Stimulated activated CD4-positive, alpha-beta T cell treated with anti-CD3 and anti-CD28 coated beads, Interleukin-12 subunit alpha, Interleukin-12 subunit beta, amount 100 ng/mL, for 48 hours (primary cell): ENCODE measurements at places on chromosomes 3 and 15.

DNA sequence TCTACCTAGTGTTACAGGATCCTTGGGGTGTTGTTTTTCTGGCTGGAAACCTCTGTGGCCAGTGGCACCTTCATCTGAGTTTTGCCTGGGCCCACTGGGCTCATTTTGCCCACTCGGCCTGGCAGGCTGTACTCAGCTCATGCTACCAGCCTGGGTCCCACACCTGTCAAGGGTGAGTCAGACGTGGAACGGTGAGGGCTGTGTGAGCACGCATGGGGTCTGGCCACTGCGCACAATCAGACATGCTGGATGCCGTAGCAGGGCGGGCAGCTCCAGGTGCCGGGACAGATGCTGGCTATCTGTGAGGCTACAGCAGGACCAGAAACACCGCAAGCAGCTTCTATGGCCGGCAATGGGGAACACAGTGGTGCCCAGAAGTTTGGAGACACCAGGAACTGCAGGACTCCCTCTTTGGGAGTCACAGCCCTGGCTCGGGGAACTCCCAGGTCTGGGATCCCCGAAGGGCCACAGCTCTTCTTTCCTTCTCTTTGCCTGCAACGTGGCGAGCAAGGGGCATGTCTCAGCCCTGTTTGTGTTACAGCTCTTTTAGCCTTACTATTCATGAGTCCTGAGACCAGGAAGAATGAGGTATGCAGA, 35.9 kb upstream of the DNAJC13 start:
- DNase-seq = no peak

DNA sequence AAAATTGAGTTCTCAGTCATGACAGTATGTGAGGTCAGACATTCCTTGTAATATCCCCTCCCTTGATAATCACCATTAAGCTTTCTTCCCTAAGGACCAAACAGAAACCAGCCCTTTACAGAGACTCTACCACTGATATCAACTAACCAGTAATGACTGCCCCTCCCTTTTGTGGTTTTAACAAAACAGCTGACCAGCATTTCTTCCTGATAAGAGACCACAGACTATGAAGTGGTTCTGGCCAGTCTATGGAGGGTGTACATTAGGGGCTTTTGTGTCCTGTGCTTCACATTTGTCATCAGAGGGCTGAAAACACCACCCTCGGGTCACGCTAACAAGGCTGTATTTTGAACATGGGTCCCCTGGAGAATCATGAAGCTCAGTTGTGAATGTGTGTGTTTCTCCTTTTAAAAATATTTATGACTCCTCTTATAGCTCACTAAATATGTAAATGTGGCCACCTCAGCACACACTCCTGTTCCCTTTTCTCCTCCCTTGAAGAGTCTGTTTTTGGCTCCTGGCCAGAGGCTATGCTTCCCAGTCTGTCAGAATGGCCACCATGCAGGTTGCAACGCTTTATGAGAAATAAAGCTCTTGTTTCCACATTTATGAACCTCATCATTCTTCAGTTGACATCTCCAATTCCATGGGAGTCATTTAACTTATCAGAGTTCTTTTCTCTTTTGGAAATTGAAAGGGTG, 239.3 kb downstream of the CPNE4 start:
- no peak for DNase-seq

- peak; percentile 20 for DNase-seq
Measured at GRCh38 chr15:72319360-72319984, 485 bp downstream of the CELF6 start.

GRCh38 chr3:66675366-66675765, 174.5 kb upstream of the LRIG1 start:
- no peak for DNase-seq

GRCh38 chr15:61746589-61746988, 313.7 kb downstream of the VPS13C start:
- DNase-seq = no peak

DNA sequence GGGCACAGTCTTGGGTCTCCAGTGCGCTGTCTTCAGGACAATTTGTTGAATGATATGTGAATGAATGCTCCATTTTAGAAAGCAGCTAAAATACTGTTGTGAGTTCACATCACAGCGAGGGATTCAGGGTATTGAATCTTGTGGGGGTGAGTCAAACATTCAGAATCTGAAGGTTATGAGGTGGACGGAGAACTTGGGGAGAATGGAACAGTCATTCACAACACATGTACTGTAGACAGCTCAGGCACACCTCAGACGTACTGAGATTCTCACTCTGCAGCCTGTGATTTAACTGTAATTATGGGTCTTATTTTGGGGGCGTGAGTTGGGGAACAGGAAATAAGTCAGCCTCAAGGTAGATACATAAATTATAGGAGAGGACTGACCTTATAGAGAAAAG, 13.9 kb downstream of the CRYBG3 start:
- no peak for DNase-seq

GRCh38 chr15:50996641-50997040, 88.2 kb downstream of the AP4E1 start:
- DNase-seq = no peak

GRCh38 chr3:61954097-61954540, 392.7 kb downstream of the PTPRG start:
- DNase-seq = no peak

DNA sequence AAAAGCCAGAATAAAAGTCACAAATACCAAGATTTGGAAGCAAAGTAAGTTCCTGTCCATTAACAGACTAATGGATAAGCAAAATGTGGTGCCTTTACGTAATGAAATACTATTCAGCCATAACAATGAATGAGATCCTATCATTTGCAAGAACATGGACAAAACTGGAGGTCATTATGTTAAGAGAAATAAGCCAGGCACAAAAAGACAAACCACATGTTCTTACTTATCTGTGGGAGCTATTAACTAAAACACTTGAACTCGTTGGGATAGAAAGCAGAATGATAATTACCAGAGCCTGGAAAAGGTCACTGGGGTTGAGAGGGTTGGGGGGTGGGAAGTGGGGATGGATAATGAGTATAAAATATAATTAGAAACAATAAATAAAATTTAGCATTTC, 1015.9 kb downstream of the OTOL1 start:
- DNase-seq = no peak

GRCh38 chr3:146160321-146160963, 542 bp downstream of the PLOD2 start:
- no peak for DNase-seq

DNA sequence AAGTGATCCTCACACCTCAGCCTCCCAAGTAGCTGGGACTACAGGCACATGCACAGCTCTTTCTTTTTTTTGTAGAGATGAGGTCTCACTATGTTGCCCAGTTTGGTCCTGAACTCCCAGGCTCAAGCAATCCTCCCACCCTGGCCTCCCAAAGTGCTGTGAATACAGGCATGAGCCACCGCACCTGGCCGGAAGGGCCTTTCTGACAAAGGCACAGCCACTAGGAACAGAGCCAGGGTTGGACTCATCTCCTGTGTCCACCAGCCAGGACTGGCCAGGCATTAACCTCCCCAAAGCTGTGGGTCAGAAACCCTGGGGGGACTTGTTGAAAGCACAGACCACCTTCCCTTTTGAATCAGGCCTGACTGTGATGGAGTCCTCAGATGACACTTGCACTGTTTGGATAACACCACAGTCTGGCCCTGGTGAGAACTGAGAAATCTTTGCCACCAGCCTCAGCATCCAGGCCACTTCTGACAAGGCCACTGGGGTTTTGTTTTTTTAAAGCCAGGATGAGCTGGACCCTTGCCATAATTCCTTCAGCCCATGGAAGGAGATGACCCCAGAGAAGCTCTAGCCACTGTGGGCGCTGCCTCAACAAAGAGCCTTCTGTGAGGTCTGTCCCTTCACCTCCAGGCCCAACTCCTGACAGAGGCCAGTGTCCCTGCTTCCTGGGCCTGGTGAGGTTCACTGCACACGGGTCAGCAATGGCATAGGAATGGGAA, 4.8 kb downstream of the TKT start:
- DNase-seq = no peak

DNA sequence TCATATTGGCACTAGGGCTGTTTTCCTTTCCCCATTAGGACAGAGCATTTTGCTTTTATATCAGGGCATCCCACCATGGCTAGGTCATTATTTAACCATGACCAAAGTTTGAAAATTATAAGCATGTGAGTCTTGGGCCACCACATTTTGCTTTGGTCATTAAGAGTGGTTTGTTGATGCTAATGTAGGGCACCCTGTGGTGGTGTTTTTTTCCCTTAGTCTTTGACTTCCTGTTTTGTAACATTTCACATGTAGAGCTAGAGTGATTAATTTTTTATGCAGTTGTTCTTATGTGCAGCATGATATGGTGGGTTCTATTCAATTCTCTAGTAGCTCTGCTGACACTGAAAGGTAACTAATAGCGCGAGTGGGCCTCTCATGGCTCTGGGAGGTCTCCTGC, 249.6 kb upstream of the ROBO1 start:
- no peak for DNase-seq

- DNase-seq = no peak
Measured at GRCh38 chr3:33420966-33421365, 19.2 kb downstream of the UBP1 start.

DNA sequence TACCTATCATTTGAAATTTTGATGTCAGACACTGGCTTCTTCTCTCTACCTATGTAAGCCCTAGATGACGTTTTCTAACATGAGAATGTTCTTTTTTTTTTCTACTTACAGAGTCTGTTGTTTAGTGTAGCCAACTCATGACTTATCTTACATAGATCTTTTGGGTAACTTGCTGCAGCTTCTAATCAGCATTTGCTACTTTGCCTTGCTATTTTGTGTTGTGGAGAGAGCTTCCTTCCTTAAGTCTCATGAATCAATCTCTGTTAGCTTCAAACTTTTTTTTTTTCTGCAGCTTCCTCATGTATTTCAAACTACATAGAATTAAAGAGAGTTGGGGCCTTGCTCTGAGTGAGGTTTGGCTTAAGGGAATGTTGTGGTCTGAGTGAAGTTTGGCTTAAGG, 568.7 kb upstream of the BCHE start:
- DNase-seq = no peak

DNA sequence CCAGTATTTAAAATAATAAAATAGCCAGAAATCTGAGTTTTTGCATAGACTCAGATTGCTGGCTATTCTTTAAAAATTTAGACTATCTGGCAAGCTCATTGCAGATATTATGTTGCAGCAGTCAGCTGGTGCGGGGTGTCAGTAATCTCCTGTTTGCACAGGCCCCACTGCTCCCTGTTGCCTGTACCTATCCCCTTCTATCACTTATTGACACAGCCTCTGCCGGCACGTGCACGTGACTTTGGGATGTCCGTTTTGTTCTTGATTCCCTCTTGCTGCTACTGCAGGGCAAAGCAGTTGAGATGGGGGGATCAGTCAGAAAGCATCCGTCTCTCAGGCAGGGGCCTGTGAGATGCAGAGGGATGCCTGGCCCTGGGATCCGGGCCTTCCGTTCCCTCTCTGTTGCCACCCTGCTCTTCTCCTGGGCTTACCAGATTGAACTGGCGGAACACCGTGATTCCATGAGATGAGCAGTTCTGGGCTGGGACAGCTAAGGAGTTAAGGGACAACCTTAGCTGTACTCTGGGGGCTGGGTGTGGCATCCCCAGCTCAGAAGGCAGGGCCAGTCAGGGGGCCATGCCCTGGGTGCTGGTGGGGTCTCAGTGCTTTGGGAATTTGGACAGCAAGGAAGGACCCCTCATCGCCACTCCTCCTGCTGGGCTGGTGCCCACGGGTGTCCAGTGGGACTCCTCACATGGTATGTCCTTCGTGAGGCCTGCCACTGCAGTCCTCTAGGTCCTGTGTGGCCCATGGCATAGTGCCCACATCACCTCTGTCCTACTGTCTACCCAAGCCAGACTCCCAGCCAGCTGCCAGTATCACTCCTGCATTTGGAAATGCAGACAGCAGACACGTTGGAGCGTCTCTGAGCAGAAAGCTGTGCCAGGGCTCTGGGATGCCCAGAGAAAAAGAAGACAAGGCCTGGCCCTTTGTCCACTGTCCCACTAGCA, 11.8 kb downstream of the MRAS start:
- DNase-seq = no peak

- DNase-seq = no peak
Measured at GRCh38 chr3:160569894-160570652, 4.7 kb upstream of the KPNA4 start.

GRCh38 chr3:101825904-101826445, 23.3 kb upstream of the NFKBIZ start:
- DNase-seq = no peak
